ENCODE measurements at places on chromosomes 1 and 21. TPM values are rescaled to one million over a fixed set of nuclear protein-coding genes. Genes with fewer than 3 reads are reported as not detected.

GRCh38 chr1:57270927-57271698, 152.7 kb downstream of the DAB1 start:
- DNase-seq = no peak

- DNase-seq = no peak
Measured at GRCh38 chr21:38220270-38220737, 36.5 kb upstream of the KCNJ15 start.

Gene APOBEC4
- total RNA-seq = not detected

Gene GJC2
- total RNA-seq = 1.2 TPM

DNA sequence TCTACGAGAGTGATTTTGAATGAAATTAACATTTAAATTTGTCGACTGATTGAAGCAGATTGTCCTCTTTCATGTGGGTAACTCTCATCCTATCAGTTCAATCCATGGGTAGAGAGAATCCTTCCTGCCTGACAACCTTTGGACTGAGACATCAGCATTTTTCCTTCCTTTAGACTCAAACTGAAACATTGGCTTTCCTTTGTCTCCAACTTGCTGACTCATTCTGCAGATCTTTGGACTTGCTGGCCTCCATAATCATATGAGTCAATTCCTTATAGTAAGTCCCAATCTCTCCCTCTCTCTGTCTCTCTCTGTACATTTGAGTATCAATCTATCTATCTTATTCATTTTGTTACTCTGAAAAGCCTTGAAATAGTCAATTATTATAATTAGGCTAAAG, 416.7 kb downstream of the LRRIQ3 start:
- DNase-seq = no peak

- DNase-seq = no peak
Measured at GRCh38 chr1:204558467-204558866, 42.3 kb downstream of the MDM4 start.

DNA sequence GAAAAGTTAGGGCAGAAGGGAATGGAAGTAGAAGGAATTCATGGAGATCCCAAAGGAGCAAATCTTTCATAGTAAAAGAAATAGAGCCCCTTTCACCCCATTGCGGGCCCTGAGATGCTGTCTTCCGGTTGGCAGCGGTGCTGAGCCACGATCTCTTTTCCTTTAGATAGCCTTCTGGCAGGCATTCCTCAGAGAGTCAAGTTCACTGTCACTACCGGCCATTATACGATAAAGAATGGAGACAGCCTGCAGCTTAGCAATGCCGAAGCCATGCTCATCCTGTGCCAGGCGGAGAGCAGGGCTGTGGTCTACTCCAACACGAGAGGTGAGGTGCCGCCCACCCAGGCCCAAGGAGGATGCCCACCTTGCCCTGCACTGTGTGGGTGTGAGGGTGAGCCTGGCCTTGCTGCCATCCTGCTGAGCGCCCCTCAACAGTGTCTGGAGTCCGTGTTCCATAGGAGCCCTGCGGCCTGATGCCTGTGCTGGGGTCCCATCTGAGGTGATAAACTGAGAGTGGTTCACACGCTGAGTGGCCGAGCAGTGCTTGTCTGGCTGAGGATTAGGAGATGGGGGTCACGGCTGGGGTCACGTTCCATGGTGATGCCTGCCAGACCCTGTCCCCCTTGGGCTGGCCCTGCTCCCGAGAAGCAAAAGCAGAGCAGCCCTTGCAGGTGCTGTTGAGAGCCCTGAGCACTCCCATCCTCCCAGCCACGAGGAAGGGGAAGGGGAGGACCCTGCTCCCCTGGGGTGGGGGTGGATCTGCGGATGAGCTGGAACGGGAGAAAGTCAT, 20.4 kb upstream of the PWP2 start:
- peak; percentile 21 for DNase-seq

DNA sequence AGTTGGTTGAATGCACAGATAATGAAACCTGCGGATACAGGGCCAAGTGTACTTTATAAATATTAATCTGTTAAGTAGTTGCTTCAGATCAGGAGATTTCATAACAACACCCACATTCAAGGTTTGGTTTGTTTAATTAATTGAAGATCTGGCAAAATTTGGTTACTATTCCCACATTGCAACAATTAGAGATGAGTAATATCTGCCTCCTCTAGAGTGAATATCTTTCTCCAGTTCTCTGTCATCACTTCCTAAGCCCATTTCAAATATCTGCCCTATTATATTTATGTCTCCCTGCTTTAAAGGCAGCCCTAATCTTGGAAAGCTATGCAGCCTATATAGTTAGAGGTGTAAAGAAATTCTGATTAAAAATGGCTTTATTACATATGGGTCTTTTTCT, 61.4 kb downstream of the PPP2R5A start:
- DNase-seq = no peak

GRCh38 chr1:6358757-6359201, 34.8 kb downstream of the ACOT7 start:
- DNase-seq = peak; percentile 78

GRCh38 chr1:248288391-248288790, 10.6 kb upstream of the OR2T33 start:
- DNase-seq = no peak

GRCh38 chr1:46675549-46676314, 4.1 kb downstream of the TEX38 start:
- DNase-seq = no peak

Gene DYNLT5
- total RNA-seq = 12.5 TPM

DNA sequence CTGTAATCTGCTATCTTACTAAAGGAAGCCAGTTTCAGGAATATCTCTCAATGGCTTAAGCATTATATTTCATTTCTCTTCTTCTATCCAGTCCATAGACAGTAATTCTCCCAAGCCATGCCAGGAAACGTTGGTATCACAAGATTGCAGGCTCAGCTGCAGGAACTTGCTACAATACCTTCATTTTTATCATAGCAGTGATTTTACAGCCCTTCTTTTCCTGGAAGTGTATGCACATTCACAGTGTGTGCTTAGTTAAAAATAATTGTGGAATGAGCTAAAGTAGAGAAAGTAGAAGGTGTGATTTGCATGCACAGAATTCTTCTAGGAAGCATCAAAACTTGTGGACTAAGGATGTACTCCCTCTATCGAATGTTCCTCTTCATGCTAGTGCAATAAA, 647.2 kb upstream of the PTBP2 start:
- no peak for DNase-seq

Measured in endothelial cell of umbilical vein (primary cell).